ENCODE measurements at places on chromosomes 7 and 10.

DNA sequence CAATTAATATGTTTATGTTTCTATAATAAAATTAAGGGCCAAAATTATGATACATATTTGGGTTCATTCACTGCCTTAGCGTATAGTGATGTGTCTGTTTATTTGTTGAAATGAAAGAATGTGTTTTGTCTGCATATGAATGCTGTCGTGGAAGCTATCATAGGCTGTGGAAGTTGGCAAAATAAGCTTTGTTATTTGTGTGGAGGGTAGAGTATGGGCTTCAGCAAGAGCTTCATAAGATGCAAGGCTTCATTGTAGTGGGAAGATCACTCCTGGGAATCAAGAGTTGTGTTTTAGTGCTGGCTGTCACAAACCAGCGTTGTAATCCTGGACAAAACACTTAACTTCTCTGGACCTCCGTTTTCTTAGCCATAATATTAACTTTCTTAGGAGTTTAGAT, 2.5 kb downstream of the SLK start:
- DNase-seq: no peak

DNA sequence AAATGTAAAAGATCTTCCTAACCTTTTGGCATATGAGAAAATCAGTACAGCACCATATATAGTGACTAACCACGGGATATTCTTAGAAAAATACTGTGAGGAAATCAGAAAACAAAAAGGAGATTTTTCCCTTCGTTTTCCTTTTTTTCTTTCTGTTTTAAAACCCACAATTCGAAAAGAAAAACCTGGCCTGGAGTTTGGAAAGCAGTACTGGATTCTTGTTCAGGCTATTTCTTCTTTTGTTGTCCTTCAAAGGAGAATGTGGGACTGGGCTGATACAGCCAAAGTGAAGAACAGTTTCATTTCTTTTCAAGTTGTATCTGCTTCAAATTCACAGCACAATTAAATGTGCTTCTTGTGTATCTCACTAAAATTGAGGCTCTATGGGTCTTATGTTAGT, 156.8 kb upstream of the PHYHIPL start:
- no peak for DNase-seq

- DNase-seq: no peak
These were observed 338.5 kb downstream of the ADARB2 start for GRCh38 chr10:1398626-1399410.

- no peak for DNase-seq
These were observed 387.1 kb downstream of the INHBA start for GRCh38 chr7:41315764-41316163.

- no peak for DNase-seq
These were observed 288.5 kb downstream of the GRID1 start for GRCh38 chr10:86077871-86078638.

DNA sequence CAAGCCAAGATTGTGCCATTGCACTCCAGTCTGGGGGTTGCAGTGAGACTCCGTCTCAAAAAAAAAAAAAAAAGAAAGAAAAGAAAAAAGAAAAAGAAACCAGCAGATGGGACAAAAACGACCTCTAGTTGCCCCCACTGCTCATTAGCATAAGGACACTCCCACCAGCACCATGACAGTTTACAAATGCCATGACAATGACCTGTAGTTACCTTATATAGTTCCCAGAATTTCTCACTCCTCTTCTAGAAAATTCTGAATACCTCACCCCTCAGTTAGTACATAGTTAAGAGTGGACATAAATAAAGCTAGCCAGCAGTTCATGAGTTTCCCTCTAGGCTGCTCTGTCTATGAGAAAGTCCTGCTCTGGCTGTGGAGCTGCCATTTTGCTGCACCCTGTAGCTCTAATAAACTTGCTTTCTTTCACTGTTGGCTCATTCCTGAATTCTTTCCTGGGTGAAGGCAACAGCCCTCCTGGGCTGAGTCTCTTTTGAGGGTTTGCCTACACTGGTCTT, 276.8 kb upstream of the AKR1E2 start:
- no peak for DNase-seq

DNA sequence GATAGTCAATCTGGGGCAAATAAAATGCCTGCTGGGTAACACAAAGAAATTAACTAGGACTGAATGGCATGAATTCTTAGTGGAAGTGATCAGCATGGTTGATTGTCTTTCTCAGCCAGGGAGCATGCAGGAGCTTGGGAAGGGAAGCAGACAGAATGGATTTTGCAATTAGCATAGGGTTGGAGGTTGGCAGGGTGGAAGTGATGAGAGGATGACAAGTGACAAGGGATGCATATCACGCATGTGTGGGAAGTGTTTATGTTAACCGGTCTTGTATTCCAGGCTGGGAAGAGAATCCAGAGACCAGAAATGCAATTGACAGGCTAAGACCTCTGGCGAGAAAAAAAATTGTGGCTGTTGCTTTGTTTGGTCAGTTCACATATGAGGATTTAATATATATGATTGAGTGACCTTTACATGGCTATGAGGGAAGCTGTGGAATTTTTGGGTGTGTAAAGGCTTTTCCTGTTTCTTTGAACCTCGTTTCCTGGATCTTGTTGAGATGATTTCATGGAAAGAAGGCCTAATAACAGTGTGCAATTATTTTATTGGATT, 8.3 kb downstream of the MDFIC start:
- no peak for DNase-seq

DNA sequence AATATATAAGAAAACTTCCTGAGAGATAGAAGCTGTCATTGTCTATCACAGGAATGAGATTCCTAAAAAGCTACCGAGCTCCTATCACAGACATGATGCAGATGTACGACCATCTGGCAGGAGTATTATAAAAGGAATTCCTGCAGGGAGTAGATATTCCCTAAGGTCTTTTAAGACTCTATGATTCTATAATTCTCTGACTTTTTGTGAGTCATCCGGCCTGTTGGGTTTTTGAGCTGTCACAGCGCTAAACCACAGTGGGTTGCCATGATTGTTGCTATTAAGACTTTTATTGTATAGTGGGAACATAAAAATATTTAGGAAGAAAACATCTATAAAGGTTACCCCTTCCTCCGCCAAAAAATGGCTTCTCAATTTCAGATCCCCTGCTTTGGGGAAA, 223.4 kb downstream of the BMPER start:
- no peak for DNase-seq

DNA sequence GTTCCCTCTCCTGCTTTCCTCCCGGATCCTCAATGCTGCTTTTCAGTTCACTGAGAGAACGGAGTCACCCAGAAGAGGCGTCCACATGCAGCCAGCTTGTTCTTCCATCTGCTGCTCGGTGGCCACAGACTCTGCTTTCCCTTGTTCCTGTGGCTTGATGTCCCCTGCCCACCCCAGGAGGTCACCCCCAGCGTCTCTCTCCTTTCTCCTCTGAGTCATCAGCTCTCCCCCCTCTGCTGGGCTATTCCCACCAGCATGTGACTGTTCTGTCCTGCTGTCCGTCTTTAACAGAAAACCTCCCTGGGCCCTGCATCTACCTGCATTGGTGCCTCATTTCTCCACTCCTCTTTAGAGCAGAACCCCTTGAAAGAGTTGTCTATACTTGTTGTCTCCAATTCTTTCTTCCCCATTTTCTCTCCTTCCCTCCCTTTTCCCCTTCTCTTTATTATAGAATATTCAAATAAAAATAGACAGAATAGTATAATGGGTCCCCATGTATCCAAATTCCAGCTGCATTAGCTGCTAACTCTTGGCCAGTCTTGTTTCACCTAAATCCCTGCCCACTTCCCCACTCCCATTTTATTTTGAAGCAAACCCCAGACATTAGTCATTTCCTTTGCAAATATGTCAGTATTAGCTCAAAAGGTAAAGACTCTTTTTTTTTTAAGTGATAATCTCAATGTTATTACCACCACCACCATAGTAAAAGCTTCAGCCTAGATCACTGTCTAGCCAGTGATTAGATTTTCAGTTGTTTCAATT, 4.1 kb downstream of the ZNF282 start:
- no peak for DNase-seq
